ENCODE measurements at places on chromosomes 5 and 9.

DNA sequence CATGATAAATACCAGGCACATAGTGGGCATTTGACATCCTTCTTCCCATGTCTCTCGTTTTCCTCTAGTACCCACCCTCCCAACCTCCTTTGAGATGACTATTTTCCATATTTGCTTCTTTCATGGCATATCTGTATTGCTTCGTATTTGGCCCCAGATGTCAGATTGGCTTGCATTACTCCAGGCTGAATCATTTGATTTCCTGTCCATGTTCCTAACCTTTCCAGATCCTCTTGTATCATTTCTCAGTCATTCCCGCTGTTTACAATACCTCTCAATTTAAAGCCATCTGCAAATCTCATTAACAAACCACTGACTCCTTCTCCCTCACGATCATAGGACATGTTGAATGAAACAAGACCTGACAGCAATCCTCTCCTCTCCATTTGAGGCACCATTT is 19.9 kb downstream of the MTX3 start:
- DNase-seq: no peak

GRCh38 chr5:128714551-128714950 is 176.5 kb upstream of the FBN2 start:
- no peak for DNase-seq

DNA sequence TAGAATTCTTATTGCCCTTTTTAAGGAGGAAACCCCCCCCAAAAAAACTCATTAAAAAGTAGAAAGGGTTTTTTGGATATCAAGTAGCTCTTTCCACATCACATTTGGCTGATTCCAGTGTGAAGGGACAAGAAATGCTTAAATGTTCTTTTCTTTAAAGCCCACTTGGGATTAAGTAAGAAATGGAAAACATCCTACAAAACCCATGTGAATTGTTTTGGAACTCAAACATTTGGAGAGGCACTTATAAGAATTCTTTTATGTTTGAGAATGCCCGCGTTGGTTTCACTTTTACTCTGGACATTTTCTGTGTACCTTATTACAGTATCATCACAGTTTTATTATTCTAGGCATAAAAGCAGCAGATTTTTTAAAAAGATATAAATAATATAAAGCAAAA is 301.1 kb upstream of the ACTBL2 start:
- DNase-seq: no peak

GRCh38 chr5:112419986-112420864 is 1.1 kb upstream of the EPB41L4A start:
- DNase-seq: peak; percentile 84

GRCh38 chr9:16333691-16334090 is 536.8 kb downstream of the BNC2 start:
- no peak for DNase-seq

DNA sequence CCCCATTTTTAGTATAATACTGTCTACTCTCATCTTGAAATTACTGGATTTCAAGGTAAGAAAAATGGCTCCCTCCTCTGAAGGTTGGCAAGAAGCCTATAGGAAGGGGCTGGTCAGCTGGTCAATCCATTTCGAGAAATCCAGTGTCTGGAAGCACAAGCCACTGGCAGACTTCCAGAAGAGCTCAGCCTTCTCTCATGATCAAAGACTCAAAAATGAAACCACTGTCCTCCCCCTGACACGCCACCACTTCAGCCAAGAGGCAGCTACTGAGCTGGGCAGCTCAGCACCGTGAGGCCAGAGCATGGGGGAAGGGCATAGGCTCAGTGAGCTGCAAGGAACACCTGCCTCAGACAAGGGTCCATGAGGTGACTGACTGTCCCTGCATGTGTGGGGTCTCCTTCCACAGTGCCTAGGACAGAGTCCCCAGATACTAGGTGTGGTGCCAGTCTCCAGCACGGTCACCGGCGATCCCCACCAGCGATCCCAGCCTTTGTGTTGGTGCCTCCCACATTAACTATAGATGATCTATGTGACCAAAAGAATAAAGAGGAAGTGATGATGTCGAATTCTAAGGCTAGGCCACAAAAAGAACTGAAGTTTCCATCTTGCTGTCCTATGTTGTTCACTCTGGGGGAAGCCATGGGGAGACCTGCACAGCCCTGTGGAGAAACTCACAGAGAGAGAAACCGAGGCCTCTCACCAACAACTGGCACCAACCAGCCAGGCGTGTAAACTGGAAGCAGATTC is 100.1 kb upstream of the LRRTM2 start:
- DNase-seq: peak; percentile 37

GRCh38 chr5:156376751-156377150 is 49.8 kb downstream of the SGCD start:
- no peak for DNase-seq

GRCh38 chr9:13860946-13861640 is 452.8 kb downstream of the NFIB start:
- DNase-seq: no peak

GRCh38 chr5:6041977-6042550 is 336.3 kb downstream of the MED10 start:
- DNase-seq: no peak

DNA sequence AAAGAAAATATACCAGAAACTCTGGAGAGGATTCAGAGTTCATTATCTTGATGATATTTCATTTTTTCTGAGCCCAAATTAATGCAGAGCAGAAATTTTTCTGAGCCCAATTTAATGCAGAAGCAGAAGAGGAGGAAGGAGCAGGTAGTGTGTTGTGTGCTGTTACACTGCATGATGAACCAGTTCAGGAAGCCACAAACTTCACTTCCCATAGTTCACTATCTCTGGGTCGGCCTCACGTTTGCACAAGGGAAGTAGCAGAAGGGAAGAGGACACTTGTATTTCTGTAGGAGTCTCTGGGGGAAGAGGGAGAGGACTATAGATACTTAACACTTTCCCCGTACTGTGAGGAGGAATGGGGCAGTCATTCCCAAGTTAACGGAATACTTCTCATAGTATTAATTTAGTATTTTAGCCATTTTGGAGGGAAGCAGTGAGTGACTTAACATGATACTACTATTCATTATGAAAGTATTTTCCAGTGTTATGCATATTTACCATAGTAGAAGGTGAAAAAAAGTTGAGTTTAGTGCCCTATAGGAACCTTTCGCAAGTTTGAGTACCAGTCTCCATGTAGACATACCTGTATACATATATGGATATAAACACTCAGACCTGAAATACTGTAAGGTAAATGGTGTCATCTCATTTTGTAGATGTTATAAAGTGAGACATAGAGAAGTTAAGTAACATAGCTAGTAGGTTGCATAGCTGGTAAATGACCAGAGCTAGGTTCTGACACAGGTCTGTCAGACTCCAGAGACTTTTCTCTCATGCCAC is 30.0 kb downstream of the XPA start:
- DNase-seq: no peak

- DNase-seq: no peak
Observed at GRCh38 chr5:74477761-74478160, 162.8 kb downstream of the ENC1 start.

GRCh38 chr9:89405826-89406225 is 87.5 kb downstream of the SECISBP2 start:
- DNase-seq: no peak

DNA sequence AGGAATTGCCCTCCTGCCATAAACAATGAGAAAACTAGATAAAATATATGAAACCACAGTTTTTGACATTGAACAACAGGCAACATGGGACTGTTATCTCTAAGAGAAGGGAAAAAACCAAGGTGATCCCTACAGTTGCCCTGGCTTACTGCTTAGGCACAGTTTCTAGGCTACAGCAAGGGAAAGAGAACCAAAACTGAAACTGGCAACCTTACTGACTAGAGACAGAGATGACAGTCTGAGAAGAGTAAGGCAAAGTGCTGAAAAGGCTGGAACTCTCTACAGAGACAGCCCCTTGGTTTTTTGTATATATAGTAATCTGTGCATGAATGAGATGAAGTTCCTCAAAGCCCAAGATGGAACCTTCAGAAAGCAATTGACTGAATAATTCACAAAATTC is 36.2 kb upstream of the REEP2 start:
- DNase-seq: no peak

DNA sequence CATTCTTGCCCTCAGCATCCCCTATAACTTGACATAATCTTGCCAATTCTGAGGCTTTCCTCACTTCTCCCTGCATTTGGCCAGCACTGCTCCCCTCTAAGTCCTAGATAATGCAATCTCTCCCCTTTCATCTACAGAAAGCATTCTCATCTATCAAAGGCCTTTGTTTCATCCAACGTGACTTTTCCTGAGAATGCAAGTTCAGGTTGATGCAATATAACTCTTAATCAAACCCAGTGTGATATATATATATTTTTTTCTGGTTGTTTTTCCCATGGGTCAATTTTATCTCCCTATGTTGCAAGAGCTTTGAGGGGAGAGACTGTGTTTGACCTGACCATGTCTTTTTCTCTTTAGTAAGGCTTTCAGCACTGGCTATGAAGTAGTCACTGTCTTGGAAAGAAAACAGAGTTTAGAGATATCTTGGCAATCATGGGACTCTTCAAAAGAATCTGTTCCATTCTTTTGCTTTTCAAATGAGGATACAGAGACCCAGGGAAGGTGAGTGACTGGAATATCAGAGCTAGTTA is 268.6 kb downstream of the TRPM3 start:
- DNase-seq: no peak

GRCh38 chr9:11128156-11128555 is 515.4 kb upstream of the PTPRD start:
- no peak for DNase-seq

DNA sequence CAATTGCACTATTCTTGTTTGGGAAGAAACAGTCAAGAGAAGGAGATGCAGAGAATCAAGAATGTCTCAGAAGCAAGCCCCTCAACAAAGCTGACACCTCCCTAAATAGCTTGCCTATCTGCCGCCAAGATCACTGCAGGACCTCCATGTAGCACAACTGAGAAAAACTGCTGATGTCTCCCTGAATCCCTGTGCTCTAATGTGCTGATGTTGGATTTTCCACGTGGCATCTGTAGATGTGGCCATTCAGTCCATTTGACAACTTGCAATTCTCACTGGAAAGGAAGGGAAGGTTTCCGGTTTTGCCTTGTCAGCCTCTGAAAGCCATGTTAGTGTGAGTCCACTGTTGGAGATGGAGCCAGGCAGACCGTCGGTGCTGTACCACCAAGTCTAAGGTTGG is 374.0 kb downstream of the DIRAS2 start:
- no peak for DNase-seq

DNA sequence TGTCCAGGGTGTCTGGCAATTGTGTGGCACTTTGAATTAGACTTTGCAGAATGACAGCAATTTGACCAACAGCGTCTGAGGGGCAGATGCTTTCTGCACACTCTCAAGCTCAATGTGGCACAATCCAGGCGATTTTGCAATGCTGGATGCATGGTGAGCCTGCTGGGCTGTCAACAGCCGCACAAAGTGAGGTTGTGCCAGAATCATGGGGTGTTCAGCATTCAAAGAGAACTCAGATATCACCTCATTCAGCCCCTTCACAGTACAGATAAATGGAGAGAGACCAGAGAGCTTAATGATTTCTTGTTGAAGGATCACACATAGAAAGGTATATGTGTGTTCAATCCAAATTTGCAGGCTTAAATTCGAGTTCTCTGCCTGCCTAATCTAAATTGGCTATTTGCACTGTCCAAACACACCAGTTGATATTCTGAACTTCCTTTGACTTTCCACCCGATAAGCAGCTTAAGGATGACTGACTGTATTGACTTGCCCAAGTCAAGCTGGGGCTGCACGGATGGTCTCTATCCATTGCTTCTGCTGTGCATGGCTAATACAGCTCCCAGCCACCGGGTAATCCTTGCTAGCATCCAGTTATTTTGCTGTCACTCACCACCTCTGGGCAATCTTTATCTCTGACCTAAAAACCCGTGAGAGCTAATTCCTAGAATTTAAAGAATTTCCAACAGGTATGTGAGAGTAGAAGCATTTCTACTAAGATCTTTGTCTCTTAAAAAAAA is 157.9 kb upstream of the TAS2R1 start:
- no peak for DNase-seq

- no peak for DNase-seq
Observed at GRCh38 chr5:174421408-174421805, 303.0 kb upstream of the MSX2 start.

DNA sequence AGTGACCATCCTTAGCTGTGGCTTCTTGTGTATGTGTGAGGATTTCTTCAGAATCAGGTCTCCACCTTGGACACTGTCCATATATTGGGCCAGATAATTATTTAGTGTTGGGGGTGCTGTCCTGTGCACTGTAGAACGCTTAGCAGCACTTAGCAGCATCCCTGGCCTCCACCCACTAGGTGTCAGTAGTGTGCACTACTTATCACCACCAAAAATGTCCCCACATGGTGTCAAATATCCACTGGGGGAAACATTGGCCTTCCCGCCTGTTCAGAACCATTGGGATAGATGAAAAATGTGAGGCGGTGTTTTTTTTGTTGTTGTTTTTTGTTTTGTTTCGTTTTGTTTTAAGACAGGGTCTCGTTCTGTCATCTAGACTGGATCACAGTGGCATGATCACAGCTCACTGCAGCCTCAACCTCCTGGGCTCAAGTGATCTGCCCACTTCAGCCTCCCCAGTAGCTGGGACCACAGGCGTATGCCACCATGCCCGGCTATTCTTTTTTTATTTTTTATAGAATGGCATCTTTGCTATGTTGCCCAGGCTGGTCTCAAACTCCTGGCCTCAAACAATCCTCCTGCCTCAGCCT is 67.7 kb downstream of the TENT4A start:
- DNase-seq: no peak

DNA sequence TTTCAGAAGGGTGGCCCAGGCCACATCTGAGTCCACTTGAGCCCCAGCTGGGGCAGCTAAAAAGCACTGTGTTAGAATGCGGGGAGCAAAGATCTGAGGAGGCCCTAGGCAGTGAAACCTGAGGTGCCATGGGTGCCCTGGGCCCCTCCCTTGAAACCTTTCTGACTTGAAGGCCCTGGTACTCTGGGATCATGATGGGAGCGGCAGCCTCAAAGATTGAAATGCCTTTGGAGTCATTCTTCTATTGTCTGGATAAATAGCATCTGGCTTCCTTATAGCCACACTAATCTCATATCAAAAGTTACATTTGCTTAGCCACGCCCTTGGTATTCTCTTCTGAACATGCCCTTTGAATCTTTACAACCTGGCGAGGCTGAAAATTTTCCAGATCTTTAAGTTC is 7.7 kb upstream of the SEMA5A start:
- no peak for DNase-seq

- DNase-seq: no peak
Observed at GRCh38 chr9:129485145-129485774, 135.6 kb downstream of the C9orf50 start.

GRCh38 chr5:125433457-125433856 is 687.0 kb upstream of the ZNF608 start:
- no peak for DNase-seq

- DNase-seq: no peak
Observed at GRCh38 chr5:150034662-150035061, 34.1 kb downstream of the HMGXB3 start.

DNA sequence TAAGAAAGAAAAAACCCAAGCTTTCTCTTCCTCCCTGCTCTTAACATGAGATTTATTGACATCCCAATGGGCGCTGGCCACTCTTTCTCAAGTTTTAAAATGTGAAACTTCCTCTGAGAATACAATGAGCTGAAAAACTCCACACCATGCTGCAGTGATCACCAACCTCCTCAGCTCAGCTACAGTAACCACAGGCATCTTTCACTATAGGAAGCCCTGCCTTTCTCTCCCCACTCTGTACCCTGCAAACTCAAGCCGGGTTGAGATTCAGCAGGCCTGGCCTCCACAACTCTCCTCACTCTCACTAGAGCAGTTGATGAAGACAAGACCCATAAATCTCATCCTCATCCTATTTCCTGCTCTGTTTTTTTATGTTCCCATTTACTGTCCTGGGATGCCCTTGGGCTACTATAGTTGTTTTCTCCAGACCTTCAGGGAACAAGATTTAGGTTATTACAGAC is 48.3 kb downstream of the SH3TC2 start:
- no peak for DNase-seq
